NCI-H1417 treated with DMSO at 0.1 percent for 48 hours (cell line): ENCODE measurements at places on chromosomes 7 and 10.

DNA sequence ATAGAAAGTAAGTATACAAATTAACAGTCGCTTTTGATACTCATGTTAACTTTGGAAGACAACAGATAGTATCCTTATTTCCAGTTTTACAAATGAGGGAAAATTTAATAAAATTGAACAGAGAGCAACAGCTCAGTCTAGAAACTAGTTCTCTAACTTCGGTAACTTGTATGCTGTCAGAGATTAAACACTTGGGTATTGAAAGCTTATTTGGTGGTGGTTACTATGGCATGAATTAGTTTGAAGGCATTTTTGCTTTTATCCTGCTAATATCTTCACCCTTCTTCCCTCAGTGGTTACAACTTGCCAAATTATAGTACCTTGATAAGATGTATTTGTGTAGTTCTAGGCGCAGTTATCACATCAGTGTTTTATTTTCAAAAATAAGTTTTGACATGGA is 7.2 kb downstream of the WAC start:
- DNase-seq: no peak

GRCh38 chr10:49176310-49177268 is 11.6 kb downstream of the TMEM273 start:
- no peak for DNase-seq

DNA sequence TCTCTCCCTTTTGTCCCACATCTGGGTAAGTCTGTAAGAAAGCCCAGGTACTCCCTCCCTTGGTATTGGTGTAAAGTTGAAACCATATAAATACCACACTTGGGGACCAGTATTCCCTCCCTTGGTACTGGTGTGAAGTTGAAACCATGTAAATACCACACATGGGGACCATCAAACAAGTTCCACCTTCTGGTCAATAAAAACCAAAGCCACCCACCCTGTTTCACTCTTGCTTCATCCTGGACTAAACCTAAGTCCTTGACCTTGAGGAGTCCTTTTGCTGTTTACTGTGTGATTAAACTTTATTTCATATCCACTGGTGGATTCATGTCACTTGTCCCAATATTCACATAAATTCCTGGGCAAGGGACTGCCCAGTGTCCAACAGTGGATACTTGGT is 8.4 kb downstream of the P4HA1 start:
- no peak for DNase-seq

GRCh38 chr10:69908124-69908523 is 106.4 kb downstream of the COL13A1 start:
- no peak for DNase-seq

- DNase-seq: no peak
Measured at GRCh38 chr7:101736084-101736483, 81.3 kb upstream of the CUX1 start.

DNA sequence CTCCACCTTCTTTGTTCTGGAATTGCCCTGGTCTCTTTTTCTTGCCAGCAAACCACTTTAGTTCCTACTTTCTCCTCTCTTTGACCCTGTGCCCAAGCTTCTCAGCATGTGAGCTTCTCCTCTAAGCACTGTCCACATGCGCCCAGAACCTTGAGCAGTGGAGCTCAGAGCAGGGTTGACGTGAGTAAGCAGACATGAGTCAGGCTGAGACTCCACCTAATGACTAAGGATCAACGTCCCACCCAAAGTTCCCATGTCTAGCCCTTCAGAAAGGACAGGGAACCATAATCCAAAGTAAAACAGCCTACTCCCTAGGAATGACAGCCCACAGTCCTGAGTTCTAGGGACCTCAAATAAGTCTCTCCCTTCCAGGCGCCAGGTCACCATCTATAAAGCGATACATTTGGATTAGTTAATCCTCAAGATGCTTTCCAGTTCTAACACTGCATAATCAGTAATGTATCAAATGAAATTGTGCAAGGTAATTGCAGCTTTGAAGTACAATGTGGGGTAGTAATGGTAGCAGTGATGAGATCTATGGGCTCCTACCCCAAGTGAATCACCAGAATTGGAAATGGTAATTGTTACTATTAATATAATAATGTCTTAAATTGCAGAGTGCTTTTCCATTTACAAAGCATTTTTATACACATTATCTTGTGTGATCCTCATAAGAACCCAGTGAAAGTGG is 44.5 kb downstream of the KCNMA1 start:
- no peak for DNase-seq

- DNase-seq: no peak
Measured at GRCh38 chr10:72898616-72899015, 5.1 kb downstream of the OIT3 start.

GRCh38 chr10:63093227-63093626 is 39.9 kb upstream of the NRBF2 start:
- no peak for DNase-seq

GRCh38 chr7:5755704-5756504 is 25.6 kb downstream of the RNF216 start:
- DNase-seq: no peak
